ENCODE measurements at places on chromosomes 1 and 21.

DNA sequence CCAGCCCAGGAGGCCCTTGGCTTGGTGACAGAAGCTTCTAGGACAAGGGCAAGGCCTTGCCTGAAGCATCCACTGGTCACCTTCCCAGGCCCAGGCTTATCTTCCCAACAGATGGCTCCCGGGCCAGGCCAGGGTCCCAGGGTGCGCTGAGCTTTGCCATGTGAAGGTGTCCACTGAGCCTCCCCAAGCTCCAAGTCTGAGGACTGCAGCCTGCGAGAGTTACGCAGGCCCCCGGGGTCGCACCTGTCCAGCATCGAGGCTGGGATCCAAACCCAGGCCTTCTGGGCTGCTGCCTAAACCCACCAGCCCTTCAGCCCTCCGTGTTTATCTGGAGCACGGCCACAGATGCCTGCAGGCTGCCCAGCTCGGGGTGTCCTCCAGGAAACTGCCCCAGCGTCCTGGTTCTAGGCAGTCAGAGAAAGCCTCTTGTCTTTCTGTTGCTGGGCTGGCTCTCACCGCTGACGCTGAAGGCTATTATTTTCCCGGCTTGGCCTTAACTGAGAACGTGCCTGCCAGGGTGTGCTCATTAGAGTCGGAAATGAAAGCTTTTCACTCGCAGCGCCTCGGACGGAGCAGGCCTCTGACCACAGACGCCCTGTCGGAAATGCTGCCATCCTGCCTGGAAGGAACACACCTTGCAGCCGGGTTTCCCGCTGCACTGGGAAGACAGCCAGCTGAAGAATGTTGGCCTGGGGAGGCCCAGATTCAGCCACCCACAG, 71.4 kb downstream of the MEGF6 start:
- no peak for DNase-seq

GRCh38 chr21:29691616-29692491, 247.9 kb downstream of the GRIK1 start:
- DNase-seq = no peak

DNA sequence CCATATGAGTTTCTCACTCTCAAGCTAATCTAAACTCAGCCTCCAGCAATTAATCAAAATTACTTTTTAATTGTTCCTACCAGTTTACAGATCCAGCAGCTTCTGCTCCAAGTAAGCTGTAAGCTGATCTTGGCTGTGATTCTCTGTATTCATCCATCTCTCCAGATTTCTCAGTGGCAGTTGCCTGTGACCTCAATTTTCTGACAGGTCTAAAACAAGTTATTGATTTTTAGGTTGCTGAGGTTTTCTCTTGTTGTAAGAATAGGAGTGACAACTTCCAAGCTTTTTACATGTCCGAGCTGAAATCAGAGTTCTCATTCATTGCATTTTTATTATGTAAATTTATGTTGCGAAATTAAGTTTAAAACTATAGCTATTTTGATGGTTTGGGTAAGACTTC, 1044.4 kb downstream of the PLA2G4A start:
- no peak for DNase-seq

DNA sequence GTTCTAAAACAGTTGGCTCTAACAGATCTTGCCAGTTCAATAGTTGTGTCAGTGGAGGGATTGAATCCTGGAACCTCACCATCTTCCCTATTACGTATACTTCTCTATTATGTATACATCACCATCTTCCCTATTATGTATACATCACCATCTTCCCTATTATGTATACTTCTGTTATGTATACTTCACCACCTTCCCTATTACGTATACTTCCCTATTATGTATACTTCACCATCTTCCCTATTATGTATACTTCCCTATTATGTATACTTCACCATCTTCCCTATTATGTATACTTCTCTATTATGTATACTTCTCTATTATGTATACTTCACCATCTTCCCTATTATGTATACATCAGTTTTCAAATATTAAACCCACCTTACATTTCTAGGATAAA, 34.4 kb upstream of the HP1BP3 start:
- DNase-seq = no peak

GRCh38 chr1:175564119-175564518, 179.3 kb downstream of the TNR start:
- DNase-seq = no peak

DNA sequence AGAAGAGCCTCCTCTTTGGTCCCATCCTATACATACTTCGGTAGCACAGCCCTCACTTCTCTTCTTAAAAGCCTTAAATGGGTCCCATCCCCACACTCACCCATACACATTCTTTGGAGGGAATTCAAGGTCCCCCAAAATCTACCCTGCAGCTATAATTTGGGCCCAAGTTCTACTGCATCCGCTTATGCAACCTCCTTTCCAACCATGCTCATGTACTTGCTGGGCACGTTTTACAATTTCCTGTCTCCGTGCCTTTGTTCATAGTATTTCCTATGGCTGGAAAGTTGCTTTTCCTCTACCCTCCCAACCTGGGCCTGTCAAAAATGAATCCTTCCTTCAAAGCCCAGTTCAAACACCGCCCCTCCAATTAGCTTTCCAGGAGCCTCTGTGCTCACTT, 99.7 kb downstream of the SLC45A1 start:
- DNase-seq = no peak

GRCh38 chr1:48066936-48067335, 69.8 kb upstream of the TRABD2B start:
- DNase-seq = no peak

- no peak for DNase-seq
Observed at GRCh38 chr1:77316966-77317365, 35.1 kb downstream of the AK5 start.

DNA sequence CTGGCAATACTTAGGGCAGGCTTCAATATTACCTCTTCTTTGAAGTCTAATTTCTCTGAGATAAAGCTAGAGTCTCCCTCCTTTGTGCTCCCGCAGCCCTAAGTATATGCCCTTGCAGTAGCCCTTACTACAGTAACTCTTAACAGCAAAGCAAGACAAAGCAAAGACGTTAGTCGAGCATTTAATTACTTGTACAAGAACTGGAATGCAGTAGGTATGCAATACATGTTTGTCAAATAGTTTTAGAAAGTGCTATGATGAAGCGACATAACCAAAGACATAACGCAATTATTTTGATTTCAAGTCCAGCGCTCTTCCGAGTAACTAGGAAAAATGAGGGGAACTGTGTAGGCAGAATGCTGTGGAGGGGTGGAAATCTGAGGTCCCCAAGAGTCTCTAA, 1.6 kb downstream of the P3H1 start:
- DNase-seq = no peak

DNA sequence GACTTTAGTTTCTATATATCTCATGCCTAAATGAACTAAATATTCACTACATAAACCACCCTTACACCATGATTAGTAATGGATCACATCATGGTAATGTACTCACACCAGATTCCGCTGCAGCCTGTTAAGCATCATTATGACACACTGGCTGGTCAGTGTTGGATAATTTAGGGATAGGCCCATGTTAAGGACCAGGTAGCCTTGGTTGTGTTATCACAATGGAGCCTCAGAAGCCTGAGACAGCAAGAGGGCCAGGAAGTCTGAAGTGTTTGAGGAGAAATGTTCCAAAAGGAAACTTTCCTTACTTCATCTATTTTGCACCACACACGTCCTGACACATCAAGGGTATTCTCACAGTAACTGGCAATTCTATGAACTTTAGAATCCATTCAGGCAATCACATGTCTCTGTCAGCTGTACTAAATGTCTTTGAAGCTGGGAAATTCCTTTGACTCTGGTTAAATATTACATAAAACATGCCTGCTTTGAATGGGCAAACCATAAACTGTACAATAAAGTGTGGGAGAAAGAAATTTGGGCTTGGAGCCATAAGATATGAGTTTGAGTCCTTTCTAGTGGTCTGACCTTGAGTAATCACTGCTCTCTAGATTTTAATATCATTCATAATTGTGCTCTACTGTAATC, 105.3 kb upstream of the DPT start:
- DNase-seq = no peak

DNA sequence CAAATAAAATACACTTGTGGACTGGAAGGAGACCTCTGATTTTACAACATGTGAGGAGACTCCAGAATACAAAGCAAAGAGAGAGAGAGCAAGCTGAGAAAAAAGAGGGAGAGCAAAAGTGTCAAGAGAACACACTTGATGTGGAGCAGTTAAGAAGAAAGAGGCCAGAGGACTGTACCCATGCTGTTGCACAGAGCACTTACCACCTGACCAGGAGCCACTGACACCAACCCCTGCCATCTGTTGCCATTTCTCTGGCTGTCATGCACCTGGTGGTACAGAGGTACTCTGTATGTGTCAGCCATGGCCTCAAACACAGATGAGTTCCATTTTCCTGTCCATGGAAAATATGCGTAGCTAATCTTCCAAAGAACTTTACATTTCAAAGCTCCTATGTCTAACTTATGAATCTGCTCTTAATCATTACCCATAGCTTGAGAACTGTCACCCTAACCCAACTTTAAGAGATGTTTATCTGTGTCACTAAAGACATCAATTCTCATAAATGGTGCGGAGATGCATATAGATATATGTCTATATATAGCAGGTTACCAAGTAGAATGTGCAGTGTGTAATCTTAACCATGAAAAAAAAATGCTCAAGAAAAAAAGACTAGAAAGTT, 32.8 kb upstream of the ABCD3 start:
- no peak for DNase-seq

- DNase-seq = peak; percentile 10
Observed at GRCh38 chr1:169586395-169587255, at the start of gene F5. TSS of gene F5 (minus strand) at chr1:169586481. CDS start at chr1:169586386, 95 bp downstream.

GRCh38 chr1:88700425-88701013, 16.4 kb downstream of the PKN2 start:
- no peak for DNase-seq

DNA sequence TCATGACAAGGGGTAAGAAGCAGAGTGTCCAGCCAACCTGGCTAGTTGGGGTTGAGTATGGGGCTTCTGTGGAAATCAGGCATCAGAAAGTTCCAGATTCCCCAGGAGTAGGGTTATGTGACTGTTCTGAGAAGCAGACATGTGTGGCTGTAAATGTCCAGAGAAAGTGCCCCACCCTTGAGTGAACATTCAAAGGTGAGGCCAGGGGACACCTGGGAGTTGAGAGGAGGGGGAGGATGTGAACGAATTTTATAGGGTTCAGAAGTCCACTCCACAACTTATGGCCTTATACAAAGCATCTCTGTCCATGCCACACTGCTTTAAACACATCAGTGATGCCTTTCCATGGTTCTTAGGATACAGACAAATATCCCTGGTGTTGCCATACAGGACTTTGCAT, 133.3 kb downstream of the IGSF21 start:
- no peak for DNase-seq

DNA sequence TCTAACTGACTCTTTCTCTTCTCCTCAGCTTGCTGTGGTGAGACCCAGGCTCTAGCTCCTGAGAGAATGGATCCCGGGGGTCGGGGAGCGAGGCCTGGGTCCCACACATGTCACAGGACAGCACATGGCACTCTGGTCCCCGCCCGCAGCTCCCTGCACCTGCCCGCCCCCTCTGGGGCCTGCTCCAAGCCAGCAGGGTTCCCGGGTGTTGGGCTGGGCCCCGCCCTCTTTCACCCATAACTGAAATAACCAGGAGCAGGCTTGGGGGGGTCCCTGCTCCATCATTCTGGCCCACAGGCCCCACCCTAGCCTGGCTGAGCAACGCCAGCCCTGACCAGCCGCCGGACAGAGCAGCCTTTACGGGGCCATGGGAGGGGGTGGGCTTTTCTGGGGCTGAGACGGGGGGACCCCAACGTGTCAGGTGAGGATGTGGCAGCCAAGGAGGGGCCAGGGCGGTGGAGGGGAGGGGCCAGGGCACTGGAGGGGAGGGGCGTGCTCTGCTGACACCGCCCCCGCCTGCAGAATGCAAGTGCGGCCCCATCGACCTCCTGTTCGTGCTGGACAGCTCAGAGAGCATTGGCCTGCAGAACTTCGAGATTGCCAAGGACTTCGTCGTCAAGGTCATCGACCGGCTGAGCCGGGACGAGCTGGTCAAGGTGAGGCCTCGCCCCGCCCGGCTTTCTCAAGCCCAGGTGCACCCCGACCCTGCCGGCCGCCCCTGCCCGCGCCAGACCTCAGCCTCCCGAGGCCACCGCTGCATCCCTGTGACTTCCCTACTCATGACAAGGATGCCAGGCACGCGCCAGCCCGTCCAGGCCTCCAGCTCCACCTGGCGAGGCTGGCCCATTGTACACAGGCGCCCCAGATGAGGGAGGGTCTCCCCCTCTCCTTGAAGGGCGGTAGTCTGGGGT, 19.4 kb downstream of the COL6A1 start:
- DNase-seq = no peak

GRCh38 chr1:99674115-99675064, 28.5 kb downstream of the PALMD start:
- DNase-seq = no peak

- DNase-seq = no peak
Observed at GRCh38 chr1:241677201-241677600, 25.1 kb downstream of the WDR64 start.

GRCh38 chr1:92768296-92768695, 16.6 kb downstream of the EVI5 start:
- no peak for DNase-seq

GRCh38 chr1:89608319-89608983, 24.5 kb upstream of the LRRC8C start:
- DNase-seq = no peak

GRCh38 chr1:28981210-28981609, 66.8 kb downstream of the EPB41 start:
- DNase-seq = no peak

DNA sequence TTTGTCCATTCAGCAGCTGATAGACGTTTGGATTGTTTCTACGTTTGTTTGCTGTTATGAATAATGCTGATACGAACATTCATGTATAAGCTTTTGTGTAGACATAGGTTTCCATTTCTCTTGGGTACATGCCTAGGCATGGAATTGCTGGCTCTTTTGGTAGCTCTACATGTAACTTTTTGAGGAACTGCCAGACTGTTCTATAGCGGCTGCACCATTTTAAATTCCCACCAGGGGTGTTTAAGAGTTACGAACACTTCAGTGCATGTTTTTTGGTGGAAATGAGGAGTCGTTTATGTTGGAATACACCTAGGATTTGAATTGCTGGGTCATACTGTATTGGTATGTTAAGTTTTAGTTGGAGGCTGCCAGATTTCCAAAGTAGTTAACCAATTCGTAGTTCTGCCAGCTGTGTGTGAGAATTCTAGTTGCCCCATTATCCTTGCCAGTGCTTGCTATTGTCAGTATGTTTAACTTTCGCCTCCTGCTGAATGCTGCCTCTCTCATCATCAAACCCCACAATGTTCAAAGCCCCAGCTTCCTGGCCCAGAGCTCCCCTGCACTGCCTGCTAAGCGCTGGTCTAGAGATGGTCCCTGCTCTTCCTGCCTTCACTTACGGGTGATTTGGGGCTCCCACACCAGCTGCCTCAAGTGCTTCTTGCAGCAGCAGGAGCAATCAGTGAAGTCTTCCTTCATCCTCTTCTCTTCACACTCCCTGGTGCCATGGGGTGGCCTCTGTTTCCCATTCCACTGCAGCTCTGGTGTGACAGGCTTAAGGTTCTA, 81.0 kb downstream of the MAN1C1 start:
- DNase-seq = no peak

GRCh38 chr1:24266398-24266941, 52.7 kb upstream of the GRHL3 start:
- peak; percentile 43 for DNase-seq

Data from HFF-Myc (cell line).